ENCODE measurements at places on chromosomes 4 and X.

GRCh38 chr4:137825505-137825904, 293.2 kb upstream of the PCDH18 start:
- DNase-seq: no peak

GRCh38 chrX:134588806-134589205, 69.5 kb downstream of the PLAC1 start:
- DNase-seq: no peak

GRCh38 chrX:29257521-29257920, 670.3 kb downstream of the IL1RAPL1 start:
- DNase-seq: no peak

- no peak for DNase-seq
Observed at GRCh38 chrX:120457766-120458180, 11.3 kb downstream of the LAMP2 start.

GRCh38 chr4:27720010-27720766, 859.5 kb downstream of the STIM2 start:
- no peak for DNase-seq

- DNase-seq: no peak
Observed at GRCh38 chrX:100587861-100588260, 3.1 kb downstream of the TNMD start.

- no peak for DNase-seq
Observed at GRCh38 chrX:153499876-153500275, 5.1 kb downstream of the BGN start.

DNA sequence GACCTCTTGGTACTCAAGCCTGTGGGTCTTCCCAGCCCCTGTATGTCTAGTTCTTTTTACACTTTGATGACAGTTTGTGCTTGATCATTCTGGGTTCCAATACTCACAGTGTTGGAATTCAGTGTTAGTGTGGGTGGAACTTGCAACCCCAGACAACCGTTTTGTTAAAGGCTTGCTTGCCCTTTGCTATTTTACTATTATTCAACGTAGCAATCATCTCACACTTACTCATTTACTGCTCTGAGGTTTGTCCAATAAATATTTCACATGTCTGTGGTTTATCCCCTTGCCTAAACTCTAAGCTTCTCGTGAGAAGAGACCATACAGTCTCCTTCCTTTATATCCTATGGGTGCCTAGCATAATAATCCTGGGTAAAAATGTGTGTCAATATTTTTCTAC, 15.3 kb downstream of the CCNG2 start:
- no peak for DNase-seq

DNA sequence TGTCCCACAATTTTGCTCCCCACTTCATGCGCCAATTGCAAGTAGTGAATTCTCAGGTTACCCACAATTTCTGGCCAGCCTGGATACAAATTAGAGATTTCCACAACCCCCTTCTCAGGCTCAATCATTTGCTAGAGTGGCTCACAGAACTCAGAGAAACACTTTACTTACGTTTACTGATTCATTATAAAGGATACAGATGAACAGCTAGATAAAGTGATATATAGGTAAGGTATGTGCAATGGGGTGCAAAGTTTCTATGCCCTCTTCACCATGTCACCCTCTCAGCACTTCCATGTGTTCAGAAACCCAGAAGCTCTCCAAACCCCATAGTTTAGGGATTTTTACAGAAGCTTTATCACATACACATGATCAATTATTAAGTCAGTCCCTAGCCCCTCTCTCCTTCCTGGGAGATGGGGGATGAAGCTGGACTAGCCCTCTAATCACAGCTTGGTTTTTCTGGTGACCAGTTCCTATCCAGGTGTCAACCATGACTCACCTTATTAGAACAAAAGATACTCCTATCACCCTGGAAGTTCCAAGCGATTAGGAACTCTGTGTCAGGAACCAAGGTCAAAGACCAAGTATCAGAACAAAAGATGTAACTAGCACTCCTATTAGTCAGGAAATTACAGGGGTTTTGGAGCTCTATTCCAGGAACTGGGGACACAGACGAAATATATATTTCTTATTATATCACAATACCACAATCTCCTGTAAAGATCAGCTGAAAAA, 33.5 kb upstream of the PRRG1 start:
- DNase-seq: no peak

DNA sequence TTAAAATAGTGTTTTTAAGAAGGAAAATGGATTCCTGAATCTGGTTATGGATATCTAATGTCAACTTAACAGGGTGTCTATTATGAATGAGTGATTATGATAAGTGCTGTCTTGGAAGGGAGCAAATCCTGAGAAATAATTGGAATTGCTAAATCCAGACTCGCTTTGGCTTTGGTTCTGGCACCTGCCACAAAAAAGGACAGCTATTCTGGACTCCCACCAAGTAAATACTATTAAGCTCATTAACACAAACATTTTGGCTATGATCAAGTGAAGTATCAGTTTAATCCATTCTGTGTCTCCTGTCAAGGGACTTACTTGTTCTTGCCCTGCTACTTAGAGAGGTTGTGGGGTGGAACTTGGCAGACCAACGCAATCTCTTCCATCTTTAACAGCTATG, 403.7 kb downstream of the CENPC start:
- no peak for DNase-seq

DNA sequence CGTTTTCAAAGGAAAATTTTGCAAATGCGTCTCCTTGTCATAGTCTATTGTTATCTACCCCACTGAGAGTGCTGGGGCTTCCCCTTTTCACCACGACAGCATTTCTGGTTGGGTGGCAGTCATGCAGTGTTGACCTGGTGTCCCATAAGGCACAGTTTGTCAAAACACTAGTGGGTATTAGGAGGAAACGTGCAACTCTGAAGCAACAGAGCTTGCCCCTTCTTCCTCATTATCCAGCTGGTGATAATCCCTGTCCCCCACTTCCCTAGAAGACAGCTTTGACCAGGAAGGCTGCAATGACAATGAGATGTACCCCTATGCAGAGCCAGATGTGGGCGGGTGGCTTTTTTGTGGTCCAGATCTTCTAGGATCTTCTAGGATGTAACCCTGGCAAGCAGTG, 1.8 kb downstream of the TBC1D1 start:
- DNase-seq: peak; percentile 15
